ENCODE measurements at places on chromosomes 2 and 18.

GRCh38 chr18:45958730-45959129 lies 8.4 kb downstream of the EPG5 start:
- no peak for DNase-seq

- no peak for DNase-seq
These were observed 143.0 kb downstream of the ARL6IP6 start for GRCh38 chr2:152861349-152861942.

DNA sequence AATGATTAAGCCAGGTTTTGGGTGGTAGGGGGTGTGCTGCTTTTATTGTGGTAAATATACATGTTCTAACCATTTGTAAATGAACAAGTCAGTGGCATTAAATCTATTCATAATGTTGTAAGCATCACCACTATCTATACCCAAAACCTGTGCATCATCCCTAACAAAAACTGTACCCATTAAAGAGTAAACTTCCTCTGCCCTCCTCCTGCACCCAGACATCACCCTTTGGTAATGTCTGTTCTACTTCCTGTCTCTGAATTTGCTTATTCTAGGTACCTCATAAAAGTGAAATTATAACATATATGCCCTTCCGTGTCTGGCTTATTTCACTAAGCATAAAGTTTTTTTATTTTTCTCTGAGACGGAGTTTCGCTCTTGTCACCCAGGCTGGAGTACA lies 14.1 kb downstream of the RIF1 start:
- DNase-seq, result no peak

- DNase-seq, result no peak
These were observed 21.5 kb upstream of the CYP1B1 start for GRCh38 chr2:38097258-38097987.

GRCh38 chr2:63692002-63692606 lies 103.3 kb downstream of the MDH1 start:
- DNase-seq, result peak; percentile 38

DNA sequence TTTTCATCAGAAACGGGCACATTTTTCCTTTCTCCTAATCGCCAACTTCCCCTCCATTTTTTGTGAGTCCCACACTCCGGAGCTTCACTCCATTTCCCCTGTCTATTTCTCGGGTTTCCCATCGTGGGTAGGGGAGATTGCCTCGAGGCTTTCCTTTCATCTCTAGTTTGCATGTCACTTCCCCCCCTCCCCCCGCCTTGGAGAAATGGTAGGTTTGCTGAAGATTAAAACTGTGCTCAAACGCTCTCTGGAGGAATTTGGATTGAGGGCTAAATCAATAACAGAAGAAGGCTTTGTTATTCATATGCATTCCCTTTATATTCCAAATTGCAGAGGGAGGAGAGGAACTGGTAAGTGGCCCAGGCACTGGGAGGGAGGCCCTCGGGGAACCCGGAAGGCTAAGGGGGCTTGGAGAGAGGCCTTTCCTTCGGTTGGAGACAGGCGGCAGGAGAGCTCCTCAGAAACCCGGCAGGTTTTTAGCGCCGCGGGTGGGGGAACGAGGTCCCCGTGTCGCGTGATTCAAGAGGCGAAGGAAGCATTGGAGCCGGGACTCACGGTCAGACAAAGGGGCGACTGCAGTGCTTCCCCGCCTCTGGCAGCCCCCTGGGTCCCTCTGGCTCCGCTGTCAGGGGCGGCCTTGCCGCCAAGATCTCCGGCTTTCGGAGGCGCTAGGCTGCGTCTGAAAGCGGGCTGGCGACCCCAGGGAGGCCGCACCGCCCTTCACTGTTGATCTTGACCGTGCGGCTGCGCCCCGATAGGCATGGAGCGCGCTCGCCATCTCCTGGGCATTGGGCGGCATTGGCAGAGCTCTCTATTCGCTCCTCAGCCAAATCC lies 2.4 kb upstream of the HOXD12 start:
- DNase-seq, result peak; percentile 19

GRCh38 chr18:6593142-6593885 lies 136.2 kb upstream of the ARHGAP28 start:
- no peak for DNase-seq

GRCh38 chr18:24138409-24138788 lies 463 bp upstream of the CABYR start:
- no peak for DNase-seq

DNA sequence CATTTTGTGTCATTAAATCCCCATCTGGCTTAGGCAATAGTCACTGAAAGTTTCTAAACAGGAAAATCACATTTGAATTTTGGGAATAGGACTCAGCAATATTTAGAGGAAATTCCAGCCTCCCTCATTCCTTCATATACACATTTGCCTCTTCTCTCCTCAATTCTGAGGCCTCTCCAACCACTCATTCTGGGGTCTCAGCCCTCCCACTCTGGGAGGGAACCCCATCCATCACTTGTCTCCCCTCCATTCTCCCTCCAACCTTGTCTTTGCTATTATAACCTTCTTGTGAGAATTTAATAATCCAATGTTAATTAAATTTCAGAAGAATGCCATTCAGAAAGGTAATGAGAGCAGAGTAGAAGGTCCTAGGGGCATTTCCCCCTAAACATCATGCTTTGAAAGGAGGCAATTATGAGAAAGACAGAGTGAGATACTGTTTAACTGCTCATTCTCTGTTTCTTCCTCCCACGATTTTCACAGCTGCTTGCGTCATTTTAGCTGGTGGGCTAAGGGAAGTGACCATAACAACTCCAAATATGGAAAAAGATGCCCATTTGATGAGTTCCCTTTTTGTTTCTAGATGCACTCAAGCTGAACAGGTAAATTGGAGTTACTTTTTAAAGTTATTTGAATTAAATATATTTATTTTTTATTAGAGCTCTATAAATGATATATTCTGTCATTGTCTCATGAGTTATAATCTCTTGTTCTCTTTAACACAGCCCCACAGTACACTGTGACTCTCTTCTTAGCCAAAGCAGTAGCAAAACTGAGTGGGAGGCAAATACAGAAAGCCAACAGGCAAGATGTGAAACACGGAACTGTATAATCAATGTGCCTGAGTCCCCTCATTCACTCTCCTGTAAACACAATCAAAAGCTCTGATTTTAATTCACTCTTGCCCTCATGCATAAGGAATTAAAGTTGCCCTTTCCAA lies 135.1 kb downstream of the DLGAP1 start:
- no peak for DNase-seq

Data from amniotic stem cell (primary cell).